Activated naive CD4-positive, alpha-beta T cell (primary cell): ENCODE measurements at places on chromosomes 5 and 9.

- DNase-seq, result no peak
Measured at GRCh38 chr5:88954511-88954910, 71.5 kb upstream of the MEF2C start.

DNA sequence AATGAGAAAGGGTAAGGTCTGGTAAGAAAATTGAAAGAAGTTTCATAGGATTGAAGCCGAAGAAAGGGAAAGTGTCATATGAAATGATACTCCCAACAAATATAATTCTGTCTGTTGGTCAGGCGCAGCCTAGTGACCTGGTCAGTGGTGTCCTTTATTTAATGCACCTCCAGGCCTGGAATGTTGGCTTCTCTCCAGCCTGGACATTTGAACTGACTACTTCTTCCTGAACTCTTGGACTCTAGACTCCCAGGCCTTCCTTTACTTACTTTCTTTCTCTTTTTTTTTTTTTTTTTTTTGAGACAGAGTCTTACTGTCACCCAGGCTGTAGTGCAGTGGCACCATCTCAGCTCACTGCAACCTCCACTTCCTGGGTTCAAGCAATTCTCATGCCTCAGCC lies 1381.5 kb upstream of the WWC1 start:
- no peak for DNase-seq

- DNase-seq, result no peak
Measured at GRCh38 chr5:63230754-63231153, 652.1 kb downstream of the LRRC70 start.

GRCh38 chr5:175831507-175831906 lies 39.9 kb upstream of the CPLX2 start:
- DNase-seq, result no peak

DNA sequence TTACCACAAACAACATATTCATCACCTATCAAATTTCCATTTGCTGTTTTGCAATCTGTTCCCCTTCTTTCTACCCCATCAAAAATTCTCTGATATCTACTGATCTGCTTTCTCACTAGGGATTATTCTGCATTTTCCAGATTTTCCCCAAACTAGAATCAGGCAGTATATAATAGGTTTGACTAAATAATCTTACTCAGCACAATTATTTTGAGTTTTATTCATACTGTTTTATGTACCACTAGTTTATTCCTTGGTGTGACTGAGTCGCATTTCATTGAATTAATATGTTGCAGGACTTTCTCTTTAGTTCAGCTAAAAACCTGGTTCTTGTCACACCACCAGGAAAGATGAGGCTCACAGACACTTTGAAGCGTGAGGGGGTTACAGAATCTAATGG lies 131.4 kb downstream of the CYLC2 start:
- DNase-seq, result no peak

GRCh38 chr9:118273048-118273447 lies 568.8 kb downstream of the TLR4 start:
- no peak for DNase-seq
